NCI-H446 (cell line): ENCODE measurements at places on chromosomes 4 and X.
A peak's percentile ranks its signal among the peaks of the same experiment; 100 is the strongest.

DNA sequence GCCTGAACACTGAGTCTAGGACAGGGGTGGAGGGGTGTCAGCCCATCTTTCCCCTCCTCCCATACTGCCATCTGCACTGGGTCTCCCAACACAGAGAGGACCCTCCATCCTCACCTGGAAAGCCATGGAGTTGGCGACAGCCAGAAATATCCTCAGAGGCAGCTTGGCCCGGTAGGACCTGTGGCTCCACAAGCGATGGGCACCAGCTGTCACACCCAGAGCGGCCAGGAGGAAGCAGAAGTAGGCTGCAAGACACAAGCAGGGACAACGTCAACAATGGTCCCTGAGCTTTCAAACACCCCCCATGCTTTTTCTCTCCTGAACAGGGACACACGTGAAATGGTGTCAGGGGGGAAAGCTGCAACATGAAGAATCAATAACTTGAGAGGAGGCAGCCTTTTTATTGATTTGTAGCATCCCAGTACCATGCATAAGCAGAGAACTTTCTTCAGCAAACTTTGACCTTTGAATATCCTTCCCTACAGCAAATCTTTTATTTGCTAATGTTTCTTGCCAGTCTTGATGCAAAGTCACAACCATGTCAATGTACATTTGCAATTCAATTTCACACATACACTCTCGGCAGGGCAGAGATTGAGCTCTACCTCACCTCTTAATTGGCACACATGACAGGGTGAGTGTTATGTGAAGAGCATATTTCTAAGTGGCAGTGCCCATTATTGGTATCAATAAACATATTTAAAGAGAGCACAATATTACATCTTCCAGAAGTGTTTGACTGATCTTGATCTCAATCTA lies 93.2 kb downstream of the SCD5 start:
- no peak for DNase-seq

DNA sequence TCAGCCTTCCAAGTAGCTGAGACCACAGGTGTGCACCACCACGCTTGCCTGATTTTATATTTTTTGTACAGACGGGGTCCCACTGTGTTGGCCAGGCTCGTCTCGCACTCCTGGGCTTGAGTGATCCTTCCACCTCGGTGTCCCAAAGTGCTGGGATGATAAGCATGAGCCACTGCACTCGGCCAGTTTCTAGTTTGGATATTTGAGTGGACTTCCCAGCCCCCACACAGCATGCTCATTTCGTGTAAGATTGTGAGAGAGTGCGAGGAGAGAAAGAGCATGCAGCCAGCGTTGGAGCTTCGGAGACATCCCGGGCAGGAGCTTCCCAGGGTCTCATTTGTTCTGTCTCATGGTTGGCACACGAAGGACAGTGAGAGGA lies 31.8 kb downstream of the ARSD start:
- no peak for DNase-seq

- DNase-seq, result no peak
Measured at GRCh38 chrX:148069759-148070503, 88.8 kb downstream of the FMR1NB start.

GRCh38 chrX:68571610-68572311 lies 72.9 kb downstream of the YIPF6 start:
- DNase-seq, result no peak

DNA sequence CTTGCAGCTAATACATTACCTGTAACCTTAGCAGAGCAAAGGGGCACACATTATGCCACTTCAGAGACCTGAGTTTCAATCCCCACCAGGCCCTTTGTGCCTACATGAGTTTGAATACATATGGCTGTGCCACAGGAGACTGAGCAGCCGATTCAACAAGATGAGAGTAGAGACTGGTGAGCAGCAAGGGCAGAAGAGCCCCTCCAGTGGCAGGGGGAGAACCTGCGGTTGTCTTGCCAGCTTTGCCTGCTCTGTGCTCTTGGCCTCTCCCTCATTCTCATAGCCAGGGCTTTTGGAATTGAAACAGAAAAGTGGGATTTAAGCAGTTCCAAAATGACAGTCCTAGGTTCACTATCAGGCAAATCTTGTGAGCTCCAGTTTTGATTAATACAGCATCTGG lies 52.3 kb upstream of the CLNK start:
- DNase-seq, result no peak

DNA sequence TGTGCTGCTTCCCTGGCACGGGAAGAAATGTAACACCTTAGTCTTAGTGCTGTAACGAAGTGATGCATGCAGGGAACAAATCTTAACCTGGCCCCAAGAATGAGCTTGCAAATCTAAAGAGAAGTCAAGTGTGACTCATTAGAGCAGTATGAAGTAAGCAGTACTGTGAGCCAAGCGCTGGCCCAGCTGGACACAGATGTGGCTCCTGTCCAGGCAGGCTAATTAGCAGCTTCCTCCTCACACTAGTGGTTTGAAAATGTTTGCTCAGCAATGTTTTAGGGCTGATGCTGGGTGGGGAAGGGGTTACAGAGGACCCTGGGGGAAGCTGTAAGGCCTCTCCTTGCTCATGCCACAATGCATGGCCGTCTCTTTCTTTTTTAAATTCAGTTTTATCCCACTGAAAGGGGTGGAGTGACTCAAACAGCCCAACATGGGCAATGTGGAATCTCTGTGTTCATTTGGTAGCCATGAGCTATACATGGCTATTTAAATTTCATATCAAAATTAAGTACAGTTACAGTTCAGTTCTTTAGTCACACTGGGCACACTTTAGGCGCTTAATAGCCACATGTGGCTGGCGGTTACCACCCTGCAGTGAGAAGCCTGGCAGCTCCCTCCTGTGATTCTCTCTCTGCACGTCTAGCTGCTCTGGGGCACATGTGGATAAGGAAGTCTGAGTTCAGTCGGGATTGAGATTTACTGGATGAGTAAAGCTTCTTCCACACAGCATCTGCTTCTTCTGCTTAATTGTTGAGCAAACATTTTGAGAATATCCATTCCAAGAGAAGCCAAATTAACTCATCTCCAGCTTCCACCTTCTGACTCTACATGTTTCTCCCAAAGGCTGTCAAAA lies 48.8 kb downstream of the MAP7D2 start:
- DNase-seq, result peak; percentile 21

GRCh38 chr4:8267077-8267476 lies 2.5 kb upstream of the HTRA3 start:
- DNase-seq, result no peak

GRCh38 chr4:23911675-23912455 lies 22.0 kb upstream of the PPARGC1A start:
- no peak for DNase-seq

DNA sequence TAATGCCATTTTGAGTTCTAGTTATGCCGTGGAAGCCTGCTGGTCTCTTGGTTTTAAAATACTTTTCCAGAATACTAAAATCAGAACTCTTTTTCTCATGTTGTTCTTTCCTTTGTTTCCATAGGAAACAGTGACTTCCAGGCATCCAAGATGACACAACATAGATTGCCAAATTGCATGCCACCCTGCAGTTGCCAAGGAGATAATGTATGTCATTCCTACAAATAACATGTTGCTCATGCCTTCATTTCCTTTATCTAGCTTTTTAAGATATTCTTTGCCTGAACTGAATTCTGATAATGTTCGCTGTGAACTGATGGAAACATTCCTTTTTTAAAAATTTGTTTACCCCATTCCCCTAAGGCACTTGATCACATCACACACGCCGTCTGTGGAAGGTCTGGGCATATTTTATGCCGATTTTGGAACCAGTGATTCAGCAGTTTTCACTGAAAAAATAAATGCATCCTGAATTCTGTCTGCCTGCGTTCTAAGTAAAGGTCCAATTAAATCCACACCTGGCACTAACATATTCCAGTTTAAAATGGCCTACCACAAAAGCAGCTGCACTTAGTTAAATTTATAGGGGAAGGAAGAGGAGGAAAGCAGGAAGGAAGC lies 38.0 kb upstream of the COX7B2 start:
- DNase-seq, result no peak

DNA sequence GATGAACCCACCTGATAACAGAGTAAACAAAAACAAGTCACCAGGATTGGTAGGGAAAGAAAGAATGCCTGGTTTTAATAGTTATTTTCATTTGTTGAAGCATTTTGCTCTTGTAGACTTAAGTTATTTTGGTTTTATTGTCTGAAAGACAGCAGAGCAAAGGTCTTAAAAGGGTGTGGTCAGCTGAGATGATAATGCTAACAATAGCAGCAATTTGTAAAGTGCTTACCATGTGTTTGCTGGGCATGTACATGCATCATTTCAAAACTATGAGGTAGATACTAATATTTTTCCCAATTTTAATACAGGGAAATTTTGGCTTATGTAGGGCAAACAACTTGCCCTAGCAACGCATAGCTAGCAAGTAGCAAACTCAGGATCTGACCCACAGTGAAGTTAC lies 46.8 kb upstream of the SLC10A4 start:
- DNase-seq, result no peak

DNA sequence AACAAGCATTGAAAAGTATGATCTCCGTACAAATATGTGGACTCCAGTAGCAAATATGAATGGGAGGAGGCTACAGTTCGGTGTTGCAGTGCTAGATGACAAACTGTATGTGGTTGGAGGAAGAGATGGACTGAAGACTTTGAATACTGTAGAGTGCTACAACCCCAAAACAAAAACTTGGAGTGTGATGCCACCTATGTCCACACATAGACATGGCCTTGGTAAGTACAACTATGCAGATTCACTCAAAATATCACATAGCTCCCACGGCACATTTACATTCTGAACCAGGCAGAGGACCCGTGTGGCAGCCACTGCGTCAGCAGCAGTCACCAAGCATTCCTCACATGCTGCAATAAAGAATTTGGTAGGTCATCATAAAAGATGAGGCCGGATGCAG lies 41.3 kb downstream of the KLHL5 start:
- DNase-seq, result no peak

- DNase-seq, result no peak
Measured at GRCh38 chr4:24753519-24753918, 41.9 kb upstream of the SOD3 start.

DNA sequence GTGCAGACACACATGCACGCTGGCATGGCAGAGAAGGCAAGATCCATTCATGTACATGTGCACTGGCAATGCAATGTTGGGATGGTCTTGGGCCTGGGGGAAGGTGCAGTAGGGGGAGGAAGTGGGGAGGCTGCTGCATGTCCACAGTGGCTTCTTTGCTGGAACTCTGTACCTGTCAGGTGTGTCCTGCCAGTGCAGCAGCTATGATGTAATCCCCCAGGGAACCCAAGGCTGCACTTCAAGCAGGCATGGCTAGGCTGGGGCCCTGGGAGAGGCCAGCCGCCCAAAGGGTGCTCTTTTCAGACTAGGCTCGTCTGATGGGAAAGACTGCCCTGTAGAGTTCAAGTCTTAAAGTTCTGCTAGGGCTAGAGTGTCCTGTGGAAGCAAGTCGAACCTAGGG lies 1304.0 kb downstream of the FAM133A start:
- no peak for DNase-seq
